Epithelial cell of alveolus of lung (primary cell): ENCODE measurements at places on chromosomes 13 and 19. TPM values are rescaled to one million over a fixed set of nuclear protein-coding genes. Genes with fewer than 3 reads are reported as not detected.

Gene SIGLEC10
- total RNA-seq, result not detected in 2 replicates

Gene ZNF534
- total RNA-seq, result not detected in 2 replicates

Gene TEX29
- not detected in 2 replicates for total RNA-seq

Gene PODNL1
- 1.7 and 38.1 TPM in 2 replicates for total RNA-seq

Gene SPRED3
- 2.6 and 2.9 TPM in 2 replicates for total RNA-seq

Gene RXFP2
- total RNA-seq, result not detected in 2 replicates

Gene OSCAR
- total RNA-seq, result 1.0 TPM in 1 of 2 replicates, not detected in the other

Gene AZU1
- total RNA-seq, result 2.5 TPM in 1 of 2 replicates, not detected in the other

Gene ZNF99
- total RNA-seq, result not detected in 2 replicates

Gene CEACAM3
- not detected in 2 replicates for total RNA-seq

Gene TLE6
- total RNA-seq, result 1.2 and 8.9 TPM in 2 replicates

Gene LILRA5
- not detected in 2 replicates for total RNA-seq

Gene RBM42
- total RNA-seq, result 93.3 and 101 TPM in 2 replicates

Gene CD70
- not detected in 2 replicates for total RNA-seq

Gene CGB2
- total RNA-seq, result not detected in 2 replicates

Gene CA11
- 1.3 and 4.6 TPM in 2 replicates for total RNA-seq

Gene IGFLR1
- 6.9 and 15.9 TPM in 2 replicates for total RNA-seq

Gene CYP2S1
- total RNA-seq, result 16.9 and 21.2 TPM in 2 replicates

Gene C19orf73
- 0.32 and 4.8 TPM in 2 replicates for total RNA-seq

Gene ZNF221
- 2.6 and 15.8 TPM in 2 replicates for total RNA-seq

Gene C1QTNF9B
- total RNA-seq, result 0.26 TPM in 1 of 2 replicates, not detected in the other

Gene DPF1
- 3.9 and 4.1 TPM in 2 replicates for total RNA-seq

Gene ZNF581
- total RNA-seq, result 33.0 and 58.8 TPM in 2 replicates

Gene GJA3
- total RNA-seq, result under 0.01 and 0.16 TPM in 2 replicates

Gene PLK5
- total RNA-seq, result not detected in 2 replicates

Gene CGB7
- 0.40 and 2.7 TPM in 2 replicates for total RNA-seq

Gene LILRA1
- not detected in 2 replicates for total RNA-seq

Gene ZNF536
- 2.3 TPM in 1 of 2 replicates, not detected in the other for total RNA-seq

Gene MCEMP1
- total RNA-seq, result not detected in 2 replicates

Gene C1QTNF9
- not detected in 2 replicates for total RNA-seq

Gene OVOL3
- not detected in 2 replicates for total RNA-seq

Gene URAD
- not detected in 2 replicates for total RNA-seq

Gene PSG2
- total RNA-seq, result not detected in 2 replicates

Gene ZNF813
- total RNA-seq, result 1.5 and 2.5 TPM in 2 replicates

Gene NLRP9
- total RNA-seq, result not detected in 2 replicates
